Tibial nerve (tissue), 4 donors: ENCODE measurements at places on chromosomes 11 and 22. TPM values are rescaled to one million over a fixed set of nuclear protein-coding genes. Genes with fewer than 3 reads are reported as not detected.
A peak's percentile ranks its signal among the peaks of the same experiment; 100 is the strongest.

VPREB3 gene
- total RNA-seq = not detected

TRIM29 gene
- 42.0 TPM for total RNA-seq

DERL3 gene
- not detected for total RNA-seq

WNT7B gene
- not detected for total RNA-seq

RAB39A gene
- total RNA-seq = 1.5 TPM

KDM4E gene
- not detected for total RNA-seq

ZDHHC13 gene
- 5.7 TPM for total RNA-seq

RPS3 gene
- 1,395 TPM for total RNA-seq

ATXN10 gene
- total RNA-seq = 188 TPM

SLC6A5 gene
- total RNA-seq = not detected

DNA sequence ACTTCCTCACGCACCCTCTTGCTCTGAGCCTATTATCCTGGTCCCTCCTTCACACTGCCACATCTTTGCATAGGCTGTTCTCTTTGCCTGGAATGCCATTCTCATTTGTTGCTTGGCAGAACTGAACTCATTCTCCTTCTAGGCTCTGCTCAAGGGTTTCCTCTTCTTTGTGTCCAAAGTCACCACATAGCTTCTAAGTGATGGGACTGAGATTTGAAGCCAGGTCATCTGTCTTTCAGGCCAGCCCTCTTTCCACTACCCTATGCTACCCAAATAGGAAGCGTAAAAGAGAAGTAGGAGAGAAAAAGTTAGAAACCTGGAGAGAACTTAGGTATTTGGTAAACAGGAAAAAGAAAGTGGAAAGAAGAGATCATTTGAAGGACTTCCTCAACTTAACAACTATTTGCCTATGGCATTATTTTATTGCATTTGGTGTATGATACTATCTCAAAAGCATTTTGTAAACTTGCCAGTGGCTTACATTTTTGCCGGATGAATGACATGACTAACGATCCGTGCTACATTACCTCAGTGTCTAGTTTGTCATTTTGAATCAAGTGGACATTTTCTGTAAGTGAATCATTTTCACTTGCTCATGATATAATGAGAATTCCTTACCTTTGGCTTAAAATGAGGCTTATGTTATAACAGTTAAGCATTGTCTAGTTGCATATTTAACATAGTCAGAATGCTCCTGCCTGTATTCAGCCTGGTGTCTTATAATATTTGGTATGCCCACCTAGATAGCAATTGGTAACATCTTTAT is 18.5 kb downstream of the NF2 start:
- DNase-seq = no peak

- DNase-seq = no peak
Observed at GRCh38 chr11:92409956-92410355, 185.3 kb downstream of the FAT3 start.

GRCh38 chr22:28268171-28268570 is 349.1 kb upstream of the PITPNB start:
- peak; percentile 9 for DNase-seq

GRCh38 chr11:61711498-61711897 is 31.3 kb downstream of the DAGLA start:
- DNase-seq = no peak

- no peak for DNase-seq
Observed at GRCh38 chr11:32827276-32827675, 2.5 kb upstream of the PRRG4 start.

GRCh38 chr11:18853086-18853720 is 61.6 kb upstream of the PTPN5 start:
- no peak for DNase-seq

GRCh38 chr11:92738276-92738675 is 231.2 kb upstream of the MTNR1B start:
- no peak for DNase-seq

GRCh38 chr11:120352405-120352804 is 16.2 kb downstream of the ARHGEF12 start:
- DNase-seq = no peak

- DNase-seq = no peak
Observed at GRCh38 chr22:21760640-21761039, 25.0 kb upstream of the YPEL1 start.

- DNase-seq = no peak
Observed at GRCh38 chr22:37172266-37173245, 15.5 kb downstream of the C1QTNF6 start.

GRCh38 chr22:28116219-28116673 is 197.2 kb upstream of the PITPNB start:
- no peak for DNase-seq

GRCh38 chr11:117180020-117180419 is 1.5 kb downstream of the SIDT2 start:
- DNase-seq = no peak

- no peak for DNase-seq
Observed at GRCh38 chr11:78869293-78869692, 294.6 kb upstream of the NARS2 start.

GRCh38 chr11:110777775-110778174 is 65.5 kb upstream of the ARHGAP20 start:
- DNase-seq = no peak

GRCh38 chr11:68904248-68904847 is 657 bp downstream of the IGHMBP2 start:
- DNase-seq = no peak

DNA sequence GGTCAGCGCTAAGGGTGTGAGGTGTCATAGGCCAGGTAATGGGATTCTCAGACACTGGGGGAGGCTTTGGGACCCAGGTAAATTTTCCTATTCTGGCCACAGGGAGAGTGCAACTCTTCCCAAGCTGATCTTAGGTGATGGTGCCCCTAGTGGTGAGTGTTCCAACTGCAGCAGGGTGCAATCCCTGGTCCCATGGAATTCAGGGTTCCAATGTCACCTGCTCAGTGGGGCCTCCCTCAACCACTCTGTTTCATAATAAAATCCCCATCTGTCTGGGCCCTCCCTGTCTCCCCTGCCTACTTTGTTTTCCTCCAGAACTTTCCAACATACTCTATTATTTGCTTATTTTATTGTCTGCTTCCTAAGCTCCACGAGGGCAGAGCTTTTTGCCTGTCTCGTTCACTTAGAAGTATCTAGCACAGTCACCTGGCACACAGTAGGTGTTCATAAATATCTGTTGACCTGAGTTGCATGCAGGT is 2.9 kb upstream of the SGSM1 start:
- DNase-seq = peak; percentile 32

DNA sequence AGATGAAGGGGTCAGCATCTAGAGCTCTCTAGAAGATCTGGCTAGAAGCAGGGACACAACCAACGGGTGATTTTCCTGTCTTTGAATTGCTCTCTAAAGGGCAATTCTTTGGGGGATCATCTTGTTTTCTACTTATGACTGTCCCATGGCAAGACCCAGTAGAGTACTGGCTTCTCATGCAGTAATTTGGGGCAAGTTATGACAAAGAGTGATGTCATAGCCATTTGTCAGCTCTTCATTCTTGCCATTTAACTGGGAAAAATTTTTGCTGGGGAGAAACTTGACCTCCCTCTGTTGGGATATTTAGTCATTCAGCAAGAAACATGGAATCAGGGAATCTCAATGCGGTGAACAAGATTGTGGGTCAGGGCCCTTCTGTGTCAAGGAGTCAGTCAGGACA is 80.4 kb downstream of the SLC1A2 start:
- DNase-seq = no peak
